CD14-positive monocyte (primary cell): ENCODE measurements at places on chromosomes 16 and 17. TPM values are rescaled to one million over a fixed set of nuclear protein-coding genes. Genes with fewer than 3 reads are reported as not detected.

Gene LRRC46
- 0.62 and 0.65 TPM in 2 replicates for polyA plus RNA-seq

Gene GPR179
- not detected for polyA plus RNA-seq

Gene KRT40
- not detected in 2 replicates for polyA plus RNA-seq

Gene C17orf67
- polyA plus RNA-seq = 0.51 and 0.56 TPM in 2 replicates

Gene MFSD11
- polyA plus RNA-seq = 11.5 and 19.8 TPM in 2 replicates

Gene TLCD3B
- polyA plus RNA-seq = not detected

Gene ABCA10
- 0.08 TPM for polyA plus RNA-seq

Gene FOXO3B
- polyA plus RNA-seq = not detected

Gene XAF1
- 28.4 TPM for polyA plus RNA-seq

DNA sequence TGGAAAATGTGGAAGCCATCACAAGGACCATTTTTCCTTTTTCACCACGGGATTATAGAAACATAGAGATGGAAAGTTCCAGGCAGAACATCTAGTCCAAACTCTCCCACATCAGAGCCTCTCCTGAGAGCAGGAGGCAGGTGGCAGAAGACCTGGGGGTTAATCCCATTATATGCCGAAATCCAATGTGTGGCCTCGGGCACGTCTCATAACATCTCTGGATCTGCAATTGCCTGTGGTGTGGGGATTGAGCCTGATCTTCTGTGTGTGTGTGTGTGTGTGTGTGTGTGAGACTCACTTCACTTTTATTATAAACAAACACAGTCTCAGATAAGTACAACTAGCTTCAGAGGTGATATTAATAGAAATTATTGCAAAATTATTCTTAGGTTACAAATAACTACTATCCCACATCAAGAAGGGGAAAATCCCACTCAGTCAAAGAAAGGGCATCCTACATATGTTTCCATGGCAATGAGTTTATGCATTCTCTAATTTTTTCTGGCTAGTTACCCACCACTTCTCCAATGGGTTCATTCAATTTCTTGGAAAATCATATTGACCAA is 199.1 kb downstream of the FOXL1 start:
- DNase-seq = no peak

- no peak for DNase-seq
These were observed 81.7 kb downstream of the GOSR1 start for GRCh38 chr17:30558686-30559545.

- DNase-seq = peak; percentile 83
These were observed 1.0 kb upstream of the CKLF start for GRCh38 chr16:66551348-66551759.

- no peak for DNase-seq
These were observed 192.7 kb upstream of the TBX2 start for GRCh38 chr17:61206922-61207321.

DNA sequence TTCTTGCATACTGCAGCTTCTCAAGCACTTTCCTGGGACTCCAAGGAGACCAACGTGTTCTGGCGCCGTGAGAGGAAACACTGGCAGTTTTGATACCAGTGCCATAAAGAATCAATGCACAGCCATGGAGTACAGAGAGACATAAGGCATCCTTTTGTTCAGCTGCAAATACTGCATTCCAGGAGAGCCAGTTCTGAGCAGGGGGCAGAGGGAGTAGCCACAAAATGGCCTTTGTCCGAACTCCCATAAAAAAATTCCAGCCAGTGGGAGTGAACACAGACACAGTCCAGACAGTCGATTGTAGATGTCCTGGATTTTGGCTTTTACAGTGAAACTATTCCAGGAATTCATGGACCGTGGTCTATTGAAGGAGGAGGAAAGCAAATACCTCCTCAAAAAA is 36.2 kb upstream of the TEKT3 start:
- no peak for DNase-seq

- no peak for DNase-seq
These were observed 11.8 kb downstream of the MRM1 start for GRCh38 chr17:36613155-36613554.

DNA sequence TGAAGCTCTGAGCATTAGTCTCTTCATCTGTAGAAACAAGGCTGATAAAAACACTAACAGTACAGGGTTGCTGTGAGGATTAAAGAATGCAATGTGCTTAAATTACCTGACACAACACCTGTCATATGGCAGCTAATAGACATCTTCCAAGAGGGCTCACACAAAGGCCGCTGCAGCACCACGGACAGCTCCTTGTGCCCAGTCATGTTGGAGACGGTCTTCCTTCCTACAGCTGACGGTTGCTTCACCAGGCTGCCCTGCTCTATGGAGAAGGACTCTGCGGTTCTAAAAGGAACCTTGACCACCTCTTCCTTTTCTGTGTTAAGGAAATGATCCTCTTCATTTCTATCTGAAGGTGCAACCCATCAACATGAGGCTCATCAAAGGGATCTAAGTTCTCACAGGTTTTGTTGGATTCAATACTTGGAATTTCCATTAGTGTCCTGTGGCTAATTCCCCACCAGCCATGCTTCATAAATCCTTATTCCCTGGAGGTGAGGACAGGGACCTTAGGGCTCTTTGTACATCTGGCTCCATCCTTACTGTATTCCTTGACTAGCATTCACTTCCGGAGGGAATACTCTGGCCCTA is 138.9 kb upstream of the CES5A start:
- DNase-seq = no peak

- no peak for DNase-seq
These were observed 97.9 kb upstream of the ZNF750 start for GRCh38 chr17:82937411-82938371.

GRCh38 chr16:61780161-61780560 is 256.1 kb downstream of the CDH8 start:
- no peak for DNase-seq

DNA sequence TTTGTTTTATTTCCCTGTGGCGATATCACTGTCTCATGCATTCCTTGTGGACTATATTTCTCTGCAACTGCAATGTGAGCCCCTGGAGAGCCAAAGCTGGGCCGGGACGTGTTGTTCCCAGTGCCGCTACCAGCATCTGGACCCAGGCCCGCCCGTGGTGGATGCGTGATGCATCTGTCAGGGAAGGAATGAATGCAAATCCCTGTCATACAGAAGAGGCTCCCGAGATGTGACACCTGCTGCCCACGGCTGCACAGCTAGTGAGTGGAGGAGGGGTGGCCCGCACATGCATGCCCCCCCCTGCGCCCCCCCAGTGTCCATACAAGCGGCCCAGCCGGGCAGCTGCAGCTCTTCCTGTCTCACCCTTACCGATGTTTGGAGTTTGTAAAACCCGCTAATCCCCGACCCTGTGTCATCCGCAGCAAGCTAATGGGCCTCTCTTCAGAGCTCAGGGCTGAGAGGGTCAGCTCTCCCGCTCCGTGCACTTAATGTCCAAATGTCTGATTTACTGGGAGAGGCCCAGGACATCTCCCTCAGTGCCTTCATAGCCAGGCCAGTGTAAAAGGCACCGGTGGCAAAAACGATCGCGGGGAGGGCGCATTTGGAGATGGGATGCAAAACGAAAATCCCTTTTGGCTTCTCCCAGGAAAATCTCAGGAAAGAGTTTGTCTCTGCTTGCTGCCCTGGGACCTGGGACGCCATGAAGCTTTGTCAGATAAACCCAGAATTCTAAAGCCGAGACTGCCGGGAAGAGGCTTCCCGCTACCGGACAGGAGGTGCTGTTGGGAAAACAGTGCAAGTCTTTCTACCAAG is 91.8 kb downstream of the FOXL1 start:
- DNase-seq = no peak

- no peak for DNase-seq
These were observed 44.0 kb downstream of the SDK2 start for GRCh38 chr17:73600103-73600871.

DNA sequence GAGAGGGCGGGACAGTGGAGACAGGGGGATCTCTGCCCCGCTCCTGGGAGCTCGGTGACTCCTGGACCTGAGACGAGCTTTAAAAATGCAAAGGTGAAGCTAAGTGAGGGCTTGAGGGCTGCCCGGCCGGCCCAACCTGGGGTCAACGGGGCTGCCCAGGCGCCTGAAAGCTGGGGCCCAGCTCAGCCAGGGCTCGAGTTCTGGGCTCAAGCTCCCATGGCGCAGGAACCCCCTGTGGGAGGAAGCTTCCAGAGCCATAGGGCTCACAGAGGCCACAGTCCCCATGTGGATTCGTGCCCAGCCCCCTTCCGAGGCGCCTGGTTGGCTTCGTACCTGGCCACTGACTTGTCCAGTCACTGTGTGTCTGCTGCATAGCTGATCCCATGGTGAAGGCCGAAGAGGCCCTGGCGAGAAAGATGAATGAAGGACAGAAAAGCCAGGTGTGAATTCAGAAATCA is 75.8 kb upstream of the GSE1 start:
- no peak for DNase-seq

GRCh38 chr16:70467608-70468007 is 13.2 kb downstream of the FCSK start:
- DNase-seq = no peak

- no peak for DNase-seq
These were observed 16.9 kb downstream of the DNASE1 start for GRCh38 chr16:3671424-3671823.

GRCh38 chr17:49170216-49170615 is 37.6 kb downstream of the B4GALNT2 start:
- no peak for DNase-seq

DNA sequence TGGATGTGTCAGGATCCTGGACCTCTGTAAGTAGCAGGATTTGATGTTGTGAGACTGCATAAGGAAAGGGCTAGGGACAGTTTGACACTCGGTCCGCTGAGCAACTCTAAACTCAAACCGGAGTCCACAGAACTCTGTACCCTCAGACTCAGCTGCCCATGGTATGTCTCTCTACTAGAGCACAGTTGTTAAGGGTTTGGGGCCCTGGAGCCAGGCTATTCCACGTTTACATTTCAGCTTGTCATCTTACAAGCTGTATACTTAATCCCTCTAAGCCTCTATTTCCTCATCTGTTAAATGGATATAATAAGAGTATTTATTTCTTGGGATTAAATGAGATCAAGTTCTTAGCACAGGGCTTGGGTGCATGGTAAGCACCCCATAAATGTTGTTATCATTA is 27.9 kb downstream of the HOXB1 start:
- no peak for DNase-seq

- DNase-seq = no peak
These were observed 9.4 kb downstream of the CYGB start for GRCh38 chr17:76528156-76528527.

DNA sequence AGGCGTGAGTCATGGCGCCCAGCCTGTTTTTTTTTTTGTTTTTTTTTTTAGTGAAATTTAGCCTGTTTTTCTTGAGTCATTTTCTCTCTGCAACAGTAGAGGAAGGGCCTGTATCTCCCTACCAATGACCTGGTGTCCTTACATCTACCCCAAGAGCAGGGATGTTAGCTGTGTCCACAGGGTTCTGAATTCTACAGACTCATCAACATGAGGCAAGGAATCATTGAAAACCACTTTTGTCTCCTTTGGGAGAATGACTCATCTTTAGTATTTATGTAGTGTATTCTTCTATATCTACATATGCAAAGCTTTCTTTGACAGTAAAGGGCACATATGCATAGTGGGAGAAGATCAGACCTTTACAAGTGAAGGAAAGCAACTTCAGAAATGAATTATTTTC is 105.3 kb downstream of the SPECC1 start:
- DNase-seq = no peak
